Omental fat pad (tissue), 4 donors: ENCODE measurements at places on chromosomes 12 and 14.

GRCh38 chr14:38387821-38388220 lies 131.9 kb upstream of the CLEC14A start:
- no peak for DNase-seq

- no peak for DNase-seq
Observed at GRCh38 chr14:53875324-53875897, 81.2 kb downstream of the BMP4 start.

DNA sequence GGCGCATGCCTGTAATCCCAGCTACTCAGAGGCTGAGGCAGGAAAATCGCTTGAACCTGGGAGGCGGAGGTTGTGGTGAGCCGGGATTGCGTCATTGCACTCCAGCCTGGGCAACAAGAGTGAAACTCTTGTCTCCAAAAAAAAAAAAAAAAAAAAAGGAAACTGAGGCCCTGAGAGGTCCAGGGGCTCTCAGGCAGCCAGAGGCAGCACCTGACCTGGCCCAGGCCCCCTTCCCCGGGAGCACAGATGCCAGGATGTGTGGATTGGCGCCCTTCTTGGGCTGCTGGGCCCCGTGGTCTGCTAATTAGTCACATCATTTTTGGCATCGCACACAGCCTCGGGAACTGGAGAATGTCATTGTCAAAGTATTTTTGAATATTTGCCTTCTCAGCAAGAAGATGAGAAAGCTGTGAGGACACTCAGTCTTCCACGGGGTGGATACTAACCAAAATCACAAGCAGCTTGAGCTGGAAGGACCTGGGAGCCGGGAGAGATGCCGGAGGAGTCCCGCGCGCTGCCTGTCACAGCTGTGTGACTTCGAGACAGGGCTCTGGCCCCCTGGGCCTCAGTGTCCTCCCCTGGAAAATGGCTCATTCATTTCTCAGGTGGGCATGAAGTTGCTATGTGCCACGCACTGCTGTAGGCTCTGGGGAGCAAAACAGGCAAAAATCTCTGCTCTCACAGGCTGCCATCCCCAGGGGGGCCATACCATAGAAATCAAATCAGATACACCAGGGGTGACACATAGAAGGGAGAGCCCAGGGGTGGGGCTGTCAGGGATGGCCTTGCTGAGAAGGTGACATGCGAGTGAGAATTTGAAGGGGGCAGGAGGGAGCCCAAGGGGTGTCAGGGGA lies 12.5 kb upstream of the RCOR1 start:
- no peak for DNase-seq

DNA sequence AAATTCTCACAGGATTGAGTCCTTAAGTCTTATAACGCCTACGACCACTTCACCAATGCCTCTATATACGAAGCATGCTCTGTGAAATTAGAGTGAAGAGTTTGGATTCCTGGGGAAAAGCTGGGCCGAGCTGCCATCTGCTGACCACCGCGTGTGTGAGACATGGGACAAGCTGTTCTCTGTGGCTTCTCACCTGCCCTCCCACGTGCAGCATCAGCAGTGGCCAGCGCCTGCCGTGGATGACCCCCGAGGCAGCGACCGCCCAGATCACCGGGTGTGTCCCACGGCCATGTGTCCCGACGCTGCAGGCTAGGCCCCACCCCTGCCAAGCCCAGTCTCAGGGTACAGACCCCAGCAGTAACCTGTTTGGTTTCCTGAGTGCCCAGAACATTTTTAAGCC lies 21.6 kb upstream of the GOLGA3 start:
- DNase-seq: no peak

DNA sequence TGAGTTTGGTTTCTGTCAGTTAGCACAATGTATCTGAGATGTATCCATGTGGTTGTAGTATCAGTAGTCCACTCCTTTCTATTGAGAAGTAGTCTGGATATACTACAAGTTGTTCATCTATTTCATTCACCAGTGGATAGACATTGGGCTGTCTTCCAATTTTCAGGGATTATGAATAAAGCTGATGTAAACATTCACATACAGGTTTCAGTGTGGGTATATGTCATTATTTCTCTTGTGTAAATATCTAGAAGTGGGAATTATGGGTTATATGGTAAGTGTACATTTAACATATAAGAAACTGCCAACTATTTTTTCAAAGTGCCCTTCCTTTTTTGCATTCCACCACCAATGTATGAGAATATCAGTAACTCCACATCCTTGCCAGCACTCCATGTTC lies 35.9 kb downstream of the PHLDA1 start:
- DNase-seq: no peak

- no peak for DNase-seq
Observed at GRCh38 chr12:39946361-39947280, 159.3 kb downstream of the SLC2A13 start.

GRCh38 chr12:78118036-78118435 lies 287.3 kb downstream of the NAV3 start:
- DNase-seq: no peak

DNA sequence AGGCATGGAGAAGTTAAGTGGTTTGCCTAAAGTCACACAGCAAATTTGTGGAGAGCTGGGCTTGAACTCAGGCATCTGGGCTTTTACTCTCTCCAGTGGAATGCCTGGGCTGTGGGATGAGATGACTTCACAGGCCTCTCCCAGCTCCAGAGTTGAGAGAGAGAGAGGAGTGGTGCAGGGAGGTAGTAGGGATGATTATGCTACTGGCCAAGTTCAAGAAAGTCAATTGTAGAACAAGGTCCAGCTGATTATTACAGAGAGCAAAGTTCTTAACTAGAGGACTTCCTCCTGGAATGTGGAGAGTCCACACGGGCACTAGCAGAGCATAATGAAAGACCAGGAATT lies 769 bp upstream of the EMP1 start:
- DNase-seq: no peak

- no peak for DNase-seq
Observed at GRCh38 chr14:90682615-90683014, 133.6 kb downstream of the TTC7B start.

DNA sequence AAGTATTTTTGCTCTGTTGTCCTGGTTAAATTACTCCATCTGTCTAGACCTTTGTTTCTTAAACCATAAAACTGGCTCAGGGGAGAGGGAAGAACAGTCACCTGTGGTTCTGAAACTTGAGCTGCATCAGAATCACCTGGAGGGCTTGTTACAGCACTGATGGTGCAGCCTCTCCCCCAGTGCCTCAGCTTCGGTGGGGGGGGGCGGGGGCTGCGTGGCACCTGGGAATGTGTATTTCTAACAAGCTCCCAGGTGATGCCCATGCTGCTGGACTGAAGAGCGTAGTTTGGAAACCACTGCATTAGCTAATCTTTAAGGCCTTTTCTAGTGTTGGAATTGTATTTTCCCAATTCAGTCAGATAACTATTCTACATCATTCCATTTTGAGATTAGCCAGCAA lies 42.7 kb downstream of the GPHB5 start:
- no peak for DNase-seq

DNA sequence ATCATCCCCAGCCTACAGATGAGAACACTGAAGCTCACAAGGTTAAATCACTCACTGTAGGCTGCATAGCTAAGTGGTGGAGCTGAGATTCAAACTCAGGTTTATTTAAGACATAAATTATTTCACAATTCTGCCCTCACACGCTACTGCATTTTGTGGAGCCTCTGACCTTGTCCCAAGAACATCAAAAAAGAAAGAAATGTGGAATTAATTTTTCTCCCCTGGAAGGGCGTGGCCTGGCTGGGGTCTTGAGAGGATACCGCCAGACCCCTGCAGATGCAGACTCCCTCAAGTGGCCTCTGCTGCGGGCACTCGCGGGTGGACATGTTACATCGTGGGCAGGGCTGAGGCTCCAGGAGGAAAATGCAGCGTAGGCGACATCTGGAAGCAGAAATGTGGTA lies 40.6 kb downstream of the LTBP2 start:
- no peak for DNase-seq

DNA sequence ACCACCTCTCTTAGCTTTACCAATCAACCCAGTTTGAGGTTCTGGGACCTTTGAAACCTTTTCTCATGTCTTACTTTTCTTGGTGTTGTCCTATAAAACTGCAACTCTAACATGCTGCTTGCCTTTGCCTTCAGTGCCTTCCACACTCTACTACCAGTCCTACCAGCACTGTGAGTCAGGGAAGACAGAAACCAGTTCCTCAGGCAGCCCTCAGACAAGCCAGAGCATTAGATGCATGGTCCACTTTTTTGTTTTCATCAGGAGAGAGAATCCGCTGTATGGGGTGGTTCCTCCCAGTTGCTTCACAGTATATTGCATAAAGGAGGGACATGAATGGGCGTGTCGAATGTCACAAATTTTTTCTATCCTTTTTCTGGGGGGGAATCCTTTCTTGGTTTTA lies 17.3 kb upstream of the KLRB1 start:
- DNase-seq: no peak

DNA sequence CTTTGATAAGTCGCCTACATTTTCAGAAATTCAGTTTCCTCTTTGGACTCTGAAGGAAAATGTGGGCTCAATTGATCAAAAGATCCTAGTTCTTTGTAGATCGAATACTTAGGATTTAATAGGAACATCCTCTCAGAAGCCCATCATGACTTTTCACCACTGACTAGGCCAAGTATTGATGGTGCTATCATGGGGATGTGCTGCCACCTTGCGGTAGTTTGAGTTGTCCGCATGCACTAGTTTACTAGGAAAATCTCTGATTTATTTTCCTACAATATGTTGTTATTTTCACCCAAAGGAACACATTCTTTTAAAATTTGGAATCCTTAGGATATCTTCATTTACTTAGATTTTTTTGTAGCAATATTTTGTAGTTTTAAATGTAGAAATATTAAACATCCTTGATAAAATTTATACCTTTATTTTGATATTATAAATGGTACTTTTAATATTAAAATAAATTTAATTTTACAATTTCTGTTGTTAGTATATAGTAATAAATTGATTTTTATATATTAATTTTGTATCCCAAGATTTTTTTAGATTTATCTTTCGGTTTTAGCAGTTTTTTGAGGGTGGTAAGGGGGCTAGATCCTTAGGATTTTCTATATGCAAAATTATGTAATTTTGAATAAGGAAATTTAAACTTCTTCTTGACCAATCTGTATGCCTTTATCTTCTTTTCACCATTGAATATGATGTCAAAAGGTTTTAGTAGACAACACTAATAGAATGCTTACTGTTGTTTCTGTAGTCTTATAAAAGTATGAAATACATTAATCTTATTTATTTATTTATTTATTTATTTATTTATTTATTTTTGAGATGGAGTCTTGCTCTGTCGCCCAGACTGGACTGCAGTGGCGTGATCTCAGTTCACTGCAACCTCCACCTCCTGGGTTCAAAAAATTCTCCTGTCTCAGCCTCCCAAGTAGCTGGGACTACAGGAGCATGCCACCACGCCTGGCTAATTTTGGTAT lies 52.9 kb upstream of the OR9K2 start:
- DNase-seq: peak; percentile 70

GRCh38 chr14:102645746-102646440 lies 53.4 kb downstream of the RCOR1 start:
- no peak for DNase-seq

- DNase-seq: no peak
Observed at GRCh38 chr14:104111301-104112112, 26.0 kb downstream of the ASPG start.

GRCh38 chr12:111638556-111638955 lies 39.4 kb upstream of the ATXN2 start:
- DNase-seq: no peak

DNA sequence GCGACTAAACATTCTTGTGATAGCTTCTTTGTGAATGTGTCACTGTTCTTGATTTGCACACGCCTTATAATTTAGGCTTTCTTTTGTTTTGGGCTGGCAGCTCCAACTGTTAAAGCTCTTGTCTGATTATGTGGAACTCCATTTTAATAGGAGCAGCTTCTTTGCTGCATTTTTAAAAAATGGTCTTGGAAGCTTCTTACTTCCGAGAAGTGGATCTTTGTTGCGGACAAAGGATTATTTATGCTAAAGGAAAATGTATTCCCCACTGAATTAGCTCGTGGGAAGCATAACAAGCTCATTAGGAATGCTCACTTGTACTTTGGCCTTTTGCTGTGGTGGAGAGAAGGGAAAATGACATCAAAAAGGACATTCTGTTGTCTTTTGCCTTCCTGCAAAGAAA lies 20.0 kb downstream of the GAS2L3 start:
- no peak for DNase-seq
